CD4-positive, alpha-beta T cell treated with Interleukin-15 for 1 hour (primary cell): ENCODE measurements at places on chromosomes 3 and 15.

- DNase-seq = no peak
These were observed 331.2 kb downstream of the ULK4 start for GRCh38 chr3:41630708-41631107.

DNA sequence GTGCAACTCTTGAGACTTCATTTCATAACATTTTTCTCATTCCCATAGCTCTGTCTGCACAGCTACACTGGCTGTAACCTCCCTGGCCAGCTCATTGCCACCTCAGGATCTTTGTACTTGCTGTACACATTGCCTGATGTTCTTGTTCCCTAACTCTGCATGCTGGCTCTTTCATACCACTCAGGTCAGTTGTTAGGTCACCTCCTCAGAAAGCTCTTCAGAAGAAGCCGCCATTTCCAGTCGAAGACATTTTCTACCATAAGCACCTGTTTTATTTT is 176.2 kb downstream of the AKAP13 start:
- no peak for DNase-seq

- DNase-seq = no peak
These were observed 109.6 kb upstream of the TMCO5A start for GRCh38 chr15:37824717-37825382.

DNA sequence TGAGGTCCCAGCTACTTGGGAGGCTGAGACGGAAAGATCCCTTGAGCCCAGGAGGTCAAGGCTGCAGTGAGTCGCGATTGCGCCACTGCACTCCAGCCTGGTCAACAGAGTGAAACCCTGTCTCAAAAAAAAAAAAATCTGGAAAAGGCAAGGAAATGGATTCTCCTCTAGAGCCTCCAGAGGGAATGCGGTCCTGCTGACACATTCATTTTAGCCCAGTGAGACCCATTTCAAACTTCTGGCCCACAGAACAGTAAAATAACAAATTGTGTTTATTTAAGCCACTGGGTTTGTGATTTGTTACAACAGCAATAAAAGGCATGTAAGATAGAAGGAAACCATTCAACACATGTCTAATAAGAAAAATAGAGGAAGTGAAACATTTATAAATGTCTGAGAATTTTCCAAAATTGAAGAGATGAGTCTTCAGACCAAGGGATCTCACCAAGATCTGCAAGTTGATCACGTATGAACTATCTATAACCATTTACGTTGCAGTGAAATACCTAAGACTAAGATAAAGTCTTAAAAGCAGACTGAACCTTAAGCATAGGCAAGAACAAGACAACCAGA is at the start of gene HTR3E:
TSS of gene HTR3E (plus strand) at position 254 of the 573 bp plus-strand sequence. CDS start 466 bp downstream, outside the sequence.
- no peak for DNase-seq

DNA sequence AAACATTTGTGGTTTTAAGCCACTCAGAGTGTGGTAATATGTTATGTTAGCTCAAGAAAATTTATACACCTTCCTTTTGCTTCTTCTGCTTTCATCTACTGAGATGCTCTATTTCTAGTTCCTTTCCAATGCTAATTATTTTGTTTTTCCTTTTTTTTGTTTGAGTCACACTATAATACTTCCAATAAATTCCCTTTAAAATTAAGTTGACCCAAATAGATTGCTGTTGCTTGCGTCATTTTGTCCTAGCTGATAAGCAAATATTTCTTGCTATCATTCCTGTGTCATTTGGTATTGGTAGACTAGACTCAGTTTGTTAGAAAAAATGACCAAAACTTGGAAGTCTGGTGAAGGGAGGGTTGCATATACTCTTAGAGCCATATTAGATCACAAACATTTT is 437.0 kb upstream of the CNTN6 start:
- no peak for DNase-seq

GRCh38 chr3:35183927-35184675 is 455.2 kb upstream of the ARPP21 start:
- no peak for DNase-seq

GRCh38 chr3:33833408-33834095 is 35.1 kb downstream of the PDCD6IP start:
- DNase-seq = no peak

DNA sequence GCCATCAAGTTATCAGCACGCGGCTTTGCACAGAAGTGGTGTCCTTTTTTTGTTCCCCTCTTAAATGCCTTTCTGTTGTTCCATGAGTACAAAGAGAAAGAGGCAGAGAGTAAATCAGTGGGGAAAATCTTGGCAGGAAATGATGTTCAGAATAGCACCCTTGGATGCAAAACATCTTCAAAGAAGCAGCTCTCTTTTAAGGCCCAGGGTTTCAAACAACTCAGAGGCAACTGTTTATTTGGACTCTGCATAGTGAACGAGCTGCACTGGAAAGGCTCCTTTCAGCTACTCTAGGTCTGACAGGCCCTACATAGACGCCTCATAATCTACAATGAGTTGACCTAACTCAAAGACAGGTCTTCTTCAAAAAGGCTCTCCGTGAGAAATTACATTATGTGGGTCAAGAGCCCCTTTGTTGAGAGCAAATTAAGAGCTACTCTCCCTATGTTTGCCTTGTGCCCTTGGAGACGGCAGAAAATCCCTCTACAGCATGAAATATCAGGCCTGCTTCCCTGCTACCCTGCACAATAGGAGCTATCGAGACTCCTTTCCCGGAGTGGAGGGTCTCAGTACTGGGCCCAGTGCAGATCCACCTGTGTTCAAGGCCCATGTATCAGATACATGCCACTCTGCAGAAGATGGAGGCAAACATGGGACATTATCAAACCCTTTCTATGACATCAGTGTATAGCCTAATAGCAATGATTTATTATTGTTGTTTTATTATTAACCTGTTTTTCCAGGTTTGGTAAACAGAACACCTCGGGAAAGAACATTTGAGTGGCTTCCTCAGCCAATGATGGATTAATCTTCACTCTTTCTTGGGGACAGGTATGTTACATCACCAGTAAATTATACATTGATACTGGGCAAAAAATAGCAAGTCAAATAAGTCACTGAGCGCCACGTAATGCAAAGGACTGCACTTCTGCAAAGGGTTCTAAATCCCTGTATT is 53.1 kb downstream of the HEG1 start:
- no peak for DNase-seq

GRCh38 chr3:157443905-157444796 is 7.5 kb downstream of the PTX3 start:
- DNase-seq = no peak

DNA sequence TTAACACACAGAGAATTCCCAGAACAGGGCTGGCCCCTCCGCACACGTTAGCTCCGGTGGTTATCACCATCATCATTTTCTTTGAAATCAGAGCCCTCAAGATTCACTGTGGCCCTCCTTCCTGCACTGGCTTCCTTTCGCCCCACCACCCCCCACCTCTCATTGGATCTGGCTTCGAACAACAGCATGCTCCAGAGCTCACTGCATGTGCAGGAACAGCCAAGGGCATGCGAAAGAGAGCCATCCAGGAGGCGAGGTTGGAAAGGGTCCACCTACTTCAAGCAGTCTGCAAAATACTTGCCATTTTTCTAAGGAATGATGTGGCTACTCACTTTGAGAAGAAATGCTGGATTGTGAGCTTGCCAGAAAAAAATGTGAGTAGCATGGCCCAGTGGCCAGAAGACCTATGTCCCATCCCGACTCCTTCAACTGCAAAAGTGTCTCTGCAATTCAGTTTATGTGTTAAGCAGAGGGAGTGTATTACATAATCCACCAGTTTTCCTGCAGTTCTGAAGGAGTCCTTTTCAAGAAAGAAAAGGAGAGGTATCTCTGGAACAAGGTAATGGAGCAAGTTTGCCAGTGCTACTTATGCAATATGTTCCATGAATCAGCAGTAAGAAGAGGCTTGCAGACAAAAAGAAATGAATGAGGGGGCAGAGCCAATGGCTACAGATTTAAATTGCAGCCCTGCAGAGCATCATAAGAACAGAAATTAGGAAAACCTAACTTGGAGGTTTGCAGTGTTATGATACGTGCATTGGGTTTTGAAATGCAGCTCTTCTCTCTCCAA is 92.8 kb downstream of the OCA2 start:
- DNase-seq = no peak

DNA sequence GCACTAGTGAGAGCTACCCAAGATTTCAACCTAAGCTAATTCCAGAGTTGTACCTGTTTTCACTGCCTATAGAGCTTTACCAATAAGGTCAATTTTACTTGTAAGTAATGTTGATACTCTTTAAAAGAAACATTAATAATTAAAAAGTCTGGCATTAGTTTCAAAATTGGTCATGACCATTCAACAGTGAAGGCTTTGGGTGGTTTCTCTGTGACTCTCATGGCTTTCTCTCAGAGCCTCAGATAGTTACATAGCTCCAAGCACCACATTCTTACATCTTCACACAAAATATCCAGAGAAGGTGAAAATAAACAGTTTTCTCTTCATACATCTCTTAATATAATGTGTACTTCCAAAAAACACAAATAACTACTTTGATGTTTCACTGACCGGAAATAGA is 61.5 kb upstream of the TCF12 start:
- no peak for DNase-seq

DNA sequence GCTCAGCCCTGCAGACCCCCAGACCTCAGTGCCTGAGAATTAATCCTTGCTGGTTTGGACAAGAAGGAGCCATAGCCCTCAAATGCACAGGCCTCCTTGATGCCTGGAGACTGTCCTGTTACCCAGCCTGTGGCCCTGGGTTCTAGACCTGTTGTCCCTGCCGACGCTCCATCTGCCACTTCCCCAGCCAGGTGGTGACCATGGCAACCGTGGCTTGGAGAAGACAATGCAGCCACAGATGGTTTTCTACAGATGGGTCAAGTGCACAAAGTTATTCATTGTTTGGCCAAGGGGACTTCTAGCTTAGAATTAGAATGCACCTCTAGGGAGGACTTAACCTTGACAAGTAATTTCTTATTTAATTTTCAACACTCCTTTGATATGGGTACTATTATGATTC is 297.1 kb downstream of the UACA start:
- no peak for DNase-seq

GRCh38 chr15:68656438-68656739 is 77.6 kb downstream of the CORO2B start:
- no peak for DNase-seq

DNA sequence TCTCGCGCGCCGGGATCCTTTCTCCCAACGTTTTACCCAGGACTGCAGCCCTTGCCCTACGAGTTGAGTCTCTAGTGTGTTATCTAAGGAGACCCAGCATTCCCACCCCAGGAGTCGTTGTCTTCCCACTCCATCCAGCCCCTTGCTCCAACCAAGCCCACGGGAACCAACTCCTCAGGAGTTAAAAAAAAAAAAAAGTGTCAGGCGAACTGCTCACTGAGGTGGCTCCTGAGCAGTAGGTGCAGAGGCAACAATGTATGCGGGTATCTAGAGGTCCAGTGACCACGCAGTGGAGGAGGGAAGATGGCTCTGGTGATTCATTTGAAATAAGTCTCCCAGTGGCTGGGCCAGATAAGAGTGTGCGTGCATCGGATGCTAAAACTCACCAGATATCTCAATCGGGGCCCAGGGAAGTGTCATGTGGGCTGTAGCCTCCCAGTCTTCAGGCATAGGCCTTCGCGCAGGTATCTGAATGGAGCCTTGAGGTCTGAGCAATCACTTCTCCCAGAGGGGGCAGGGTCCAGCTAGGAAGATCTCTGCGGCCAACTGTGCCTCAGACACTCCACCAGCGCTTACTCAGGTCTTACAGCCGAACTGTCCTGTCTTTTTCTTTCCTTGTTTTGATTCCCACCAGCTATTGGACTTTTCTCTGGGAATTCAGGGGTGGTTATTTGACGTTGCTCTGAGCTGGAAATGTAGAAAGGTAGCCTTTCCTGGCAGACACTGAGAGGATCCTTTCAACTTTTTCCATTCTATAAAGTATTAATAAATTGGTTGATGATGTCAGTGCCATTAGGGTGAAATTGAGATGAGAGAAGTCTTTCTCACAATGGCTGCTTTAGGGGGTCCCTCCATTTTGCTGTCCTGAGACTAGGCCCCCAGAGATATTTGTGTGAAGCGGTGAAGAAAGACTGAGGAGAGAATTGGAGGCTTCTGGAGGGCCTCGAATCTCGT is 21.0 kb downstream of the ZIC4 start:
- no peak for DNase-seq

DNA sequence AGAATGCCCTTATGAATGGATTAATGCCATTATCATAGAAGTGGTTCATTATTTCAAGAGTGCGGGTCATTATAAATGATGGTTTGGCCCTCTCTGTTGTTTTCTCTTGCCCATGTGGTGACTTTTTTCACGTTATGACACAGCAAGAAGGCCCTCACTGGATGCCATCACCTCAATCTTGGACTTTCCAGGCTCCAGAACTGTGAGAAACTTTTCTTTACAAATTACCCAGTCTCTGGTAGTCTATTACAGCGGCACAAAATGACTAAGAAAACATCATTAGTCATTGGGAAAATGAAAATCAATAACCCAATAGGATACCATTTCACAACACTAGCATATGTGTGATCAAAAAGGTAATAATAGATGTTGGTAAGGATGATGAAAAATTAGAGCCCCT is 119.0 kb upstream of the LPP start:
- no peak for DNase-seq

GRCh38 chr3:142209655-142210054 is 15.7 kb downstream of the GK5 start:
- no peak for DNase-seq

GRCh38 chr3:25178672-25179071 is 249.4 kb upstream of the RARB start:
- no peak for DNase-seq

GRCh38 chr3:128487813-128488635 is 5.0 kb downstream of the GATA2 start:
- no peak for DNase-seq

- no peak for DNase-seq
These were observed 81.6 kb downstream of the CDIN1 start for GRCh38 chr15:36661042-36661441.

DNA sequence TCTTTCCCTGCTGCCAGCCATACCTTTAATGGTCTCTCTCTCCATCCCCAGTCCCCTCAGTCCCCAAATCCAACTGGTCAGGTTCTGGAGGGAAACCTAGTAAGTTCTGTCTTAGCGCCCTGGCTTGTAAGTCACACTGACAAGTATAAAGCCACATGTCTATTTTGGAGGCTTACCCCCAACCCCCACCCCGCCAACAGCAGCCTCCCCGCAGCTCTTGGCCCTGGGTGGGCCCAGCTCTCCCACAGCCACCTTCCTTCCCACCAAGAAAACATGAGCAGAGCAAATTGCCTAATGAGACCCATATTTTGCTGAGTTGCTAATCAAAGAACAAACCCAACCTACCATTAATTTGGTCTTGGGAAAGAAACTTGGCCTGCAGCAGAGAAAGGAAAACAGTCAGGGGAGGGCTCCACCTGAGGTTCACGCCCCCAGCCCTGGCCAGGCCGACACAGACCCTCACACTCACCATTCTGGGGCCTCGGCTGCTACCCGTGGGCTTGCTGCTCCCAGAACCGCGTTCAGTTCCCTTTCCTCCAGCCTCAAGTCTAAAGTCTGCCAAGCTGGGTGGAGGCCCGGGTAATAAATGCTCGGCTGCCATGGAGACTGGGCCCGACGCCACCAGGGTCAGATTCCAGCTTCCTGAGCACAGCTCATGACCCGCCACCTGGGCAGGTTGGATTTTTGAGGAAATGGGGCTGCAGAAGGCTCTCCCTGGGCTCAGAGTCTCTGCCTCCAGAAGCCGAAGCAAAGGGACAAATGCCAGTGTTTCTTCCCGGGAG is at the start of gene CALML4:
TSS of gene CALML4 (minus strand) at position 557 of the 782 bp plus-strand sequence. CDS start at position 472, 85 bp downstream.
- DNase-seq = no peak

GRCh38 chr3:54659347-54659746 is 268.5 kb downstream of the LRTM1 start:
- no peak for DNase-seq
